ENCODE measurements at places on chromosomes 2 and 18. TPM values are rescaled to one million over a fixed set of nuclear protein-coding genes. Genes with fewer than 3 reads are reported as not detected.

DNA sequence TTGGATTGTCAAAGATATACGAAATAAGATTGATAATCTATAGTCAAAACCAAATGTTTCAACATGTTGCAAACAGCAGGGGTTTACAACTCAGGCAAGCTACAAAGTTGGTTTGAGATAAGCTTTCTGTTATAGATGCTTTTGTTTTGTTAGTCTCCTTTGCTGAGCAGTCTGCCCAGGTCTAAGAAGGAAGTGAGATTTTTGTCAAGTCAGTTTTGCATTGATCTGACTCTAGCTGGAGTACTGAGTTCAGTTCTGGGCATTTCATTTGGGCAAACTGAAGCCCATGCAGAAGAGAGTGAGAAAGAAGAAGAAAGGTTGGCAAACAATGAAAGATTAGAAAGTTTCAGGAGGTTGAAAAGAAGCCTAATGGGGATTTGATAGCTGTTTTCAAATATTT is 983.0 kb upstream of the SLC39A10 start:
- H3K4me1 ChIP-seq: no peaks in the 10 kb centered on the region
- H3K36me3 ChIP-seq: no peaks in the 10 kb centered on the region
- H3K27me3 ChIP-seq: peaks cover 2% of the 10 kb centered on the region
- H3K4me3 ChIP-seq: no peak overlapping the region
- DNase-seq: no peak

- no peaks in the 10 kb centered on the region for H3K27me3 ChIP-seq
- no peak for DNase-seq
- H3K4me3 ChIP-seq: no peak overlapping the region
- peaks cover 3% of the 10 kb centered on the region for H3K36me3 ChIP-seq
- H3K27ac ChIP-seq: no peak overlapping the region
These were observed 89.1 kb downstream of the CAMKMT start for GRCh38 chr2:44450806-44451205.

DNA sequence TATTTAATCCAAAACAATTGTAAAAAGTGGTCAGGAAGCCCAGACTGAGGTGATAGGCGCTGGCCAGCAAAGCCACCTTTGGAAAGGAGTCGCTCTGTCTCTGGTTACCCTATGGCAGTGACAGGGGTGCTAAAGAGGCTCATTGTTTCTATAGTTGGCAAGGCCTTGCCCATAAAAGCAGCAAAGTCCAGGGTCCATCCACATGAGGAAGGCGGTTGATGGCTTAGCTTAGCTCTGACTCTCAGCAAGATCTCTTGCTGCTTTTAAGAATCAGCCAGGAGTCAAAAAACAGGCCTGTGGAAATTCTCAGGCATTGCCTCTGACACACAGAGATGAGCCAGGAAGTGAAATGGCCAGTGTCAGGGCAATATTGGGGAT is 57.8 kb upstream of the CYP26B1 start:
- DNase-seq: no peak
- H3K27me3 ChIP-seq: no peaks in the 10 kb centered on the region
- H3K27ac ChIP-seq: no peak overlapping the region
- peaks cover 54% of the 10 kb centered on the region for H3K4me1 ChIP-seq

GRCh38 chr2:240893363-240893844 is 2.6 kb downstream of the MAB21L4 start:
- H3K4me3 ChIP-seq: peak overlapping the region; percentile 86
- no peaks in the 10 kb centered on the region for H3K27me3 ChIP-seq
- H3K27ac ChIP-seq: peak overlapping the region; percentile 85
- H3K4me1 ChIP-seq: peaks cover 6% of the 10 kb centered on the region
- no peaks in the 10 kb centered on the region for H3K36me3 ChIP-seq
- DNase-seq: no peak

GRCh38 chr18:76401498-76401897 is 93.5 kb downstream of the ZNF516 start:
- no peak overlapping the region for H3K27ac ChIP-seq
- H3K27me3 ChIP-seq: no peaks in the 10 kb centered on the region

GRCh38 chr2:54456612-54457322 is 640 bp downstream of the SPTBN1 start:
- H3K4me1 ChIP-seq: peaks cover 19% of the 10 kb centered on the region
- peaks cover 8% of the 10 kb centered on the region for H3K36me3 ChIP-seq
- peaks cover 35% of the 10 kb centered on the region for H3K27me3 ChIP-seq
- DNase-seq: peak; percentile 77
- peak overlapping the region; percentile 98 for H3K4me3 ChIP-seq

GRCh38 chr2:42392191-42392590 is 31.2 kb upstream of the COX7A2L start:
- H3K36me3 ChIP-seq: no peaks in the 10 kb centered on the region
- DNase-seq: peak; percentile 20
- H3K27me3 ChIP-seq: peaks cover 8% of the 10 kb centered on the region
- peaks cover 4% of the 10 kb centered on the region for H3K4me1 ChIP-seq
- H3K4me3 ChIP-seq: no peak overlapping the region

GRCh38 chr2:133791191-133791590 is 222.9 kb upstream of the NCKAP5 start:
- DNase-seq: no peak
- peaks cover 13% of the 10 kb centered on the region for H3K27me3 ChIP-seq
- no peak overlapping the region for H3K27ac ChIP-seq
- no peak overlapping the region for H3K4me3 ChIP-seq
- no peaks in the 10 kb centered on the region for H3K36me3 ChIP-seq

DNA sequence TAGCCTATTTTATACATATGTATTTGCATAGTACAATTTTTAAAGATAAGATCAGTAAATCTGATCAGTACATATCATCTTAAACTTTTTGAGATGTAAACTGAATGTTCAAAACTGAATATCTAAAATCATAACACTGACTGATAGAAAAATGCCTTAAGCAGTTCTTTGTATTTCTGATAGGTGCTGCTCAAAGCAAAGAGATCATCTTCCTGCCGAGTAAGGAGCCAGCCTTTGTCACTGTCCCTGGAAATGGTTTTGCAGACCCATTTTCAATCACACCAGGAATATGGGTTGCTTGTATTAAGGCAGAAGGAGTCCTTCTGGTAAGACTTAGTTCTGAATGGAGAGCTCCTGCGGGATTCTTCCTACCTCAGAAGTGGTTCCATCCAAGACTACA is 135.0 kb downstream of the LAMA3 start:
- no peaks in the 10 kb centered on the region for H3K4me1 ChIP-seq
- no peak overlapping the region for H3K4me3 ChIP-seq
- H3K36me3 ChIP-seq: no peaks in the 10 kb centered on the region
- no peak overlapping the region for H3K27ac ChIP-seq

DNA sequence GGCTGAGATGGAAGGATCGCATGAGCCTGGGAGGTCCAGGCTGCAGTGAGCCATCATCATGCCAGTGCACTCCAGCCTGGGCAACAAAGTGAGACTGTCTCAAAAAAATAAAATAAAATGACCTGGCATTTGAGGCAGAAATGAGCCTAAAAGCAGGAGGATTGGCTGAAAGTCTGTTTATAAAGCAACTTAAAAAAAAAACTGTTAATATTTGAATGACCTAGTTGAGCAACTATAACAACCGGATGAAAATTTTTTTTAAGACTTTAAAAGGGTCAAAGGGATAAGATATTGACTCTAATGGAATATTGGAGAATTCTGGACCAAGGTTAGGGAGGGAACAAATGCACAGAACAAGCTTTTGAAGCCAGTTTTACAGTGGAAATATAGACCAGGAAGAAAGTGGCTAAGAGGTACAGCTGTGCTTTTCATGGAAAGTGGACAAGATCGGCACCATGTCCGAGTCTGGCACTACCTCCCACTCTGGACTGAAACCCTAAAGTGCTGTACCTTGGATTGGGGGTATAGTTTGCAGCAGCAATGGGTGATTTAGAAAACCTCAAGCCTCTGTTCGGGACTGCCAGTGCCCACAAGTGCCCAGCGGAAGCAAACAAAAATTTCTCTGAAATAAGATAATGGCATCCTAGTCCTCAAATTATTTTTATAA is 33.2 kb upstream of the ELAC1 start:
- no peak overlapping the region for H3K4me3 ChIP-seq
- H3K4me1 ChIP-seq: no peaks in the 10 kb centered on the region
- H3K27me3 ChIP-seq: no peaks in the 10 kb centered on the region

GRCh38 chr2:126655500-126656430 is at the start of gene GYPC:
GYPC (plus strand) TSS chr2:126656158; CDS start chr2:126656264, 106 bp downstream.
- peaks cover under 1% of the 10 kb centered on the region for H3K36me3 ChIP-seq
- H3K27me3 ChIP-seq: peaks cover 9% of the 10 kb centered on the region
- H3K27ac ChIP-seq: peak within 1 kb of the TSS; percentile 80
- peaks cover 43% of the 10 kb centered on the region for H3K4me1 ChIP-seq
- DNase-seq: peak; percentile 58

- peak overlapping the region; percentile 15 for H3K4me3 ChIP-seq
- H3K27ac ChIP-seq: no peak overlapping the region
- DNase-seq: no peak
- H3K27me3 ChIP-seq: no peaks in the 10 kb centered on the region
These were observed 87.2 kb downstream of the BCL11A start for GRCh38 chr2:60466161-60466702.

DNA sequence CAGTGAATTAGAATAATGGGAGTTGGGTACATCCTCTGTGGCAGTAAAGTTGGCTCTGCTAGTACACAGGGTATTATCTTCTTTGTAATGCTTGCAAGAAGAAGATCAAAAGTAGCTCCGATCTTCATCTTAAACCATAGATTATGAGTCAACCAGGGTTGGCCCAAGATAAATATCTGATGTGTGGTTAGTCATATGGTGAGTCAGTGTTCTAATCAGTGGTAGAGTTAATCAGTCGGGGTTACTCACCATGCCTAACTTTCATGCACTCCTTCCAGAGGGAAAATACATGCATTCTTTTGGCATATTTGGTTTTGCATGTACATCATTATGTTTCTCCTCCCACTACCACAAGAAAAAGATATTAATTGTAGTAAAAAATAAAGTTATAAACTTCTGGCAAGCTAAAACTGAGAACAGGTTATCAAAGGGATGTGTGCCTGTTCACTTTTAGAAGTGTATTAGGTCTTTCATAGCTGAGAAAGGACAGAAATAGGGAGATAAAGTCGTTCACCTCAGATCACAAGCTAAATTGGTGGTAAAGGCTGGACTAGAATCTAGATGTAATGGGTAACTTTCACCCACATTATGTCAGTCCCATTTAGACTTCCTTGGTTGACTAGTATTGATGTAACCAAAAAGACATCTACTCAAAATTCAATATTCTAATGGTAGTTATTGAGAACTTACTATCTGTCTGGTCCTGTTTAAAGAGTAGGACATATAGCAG is 684.4 kb downstream of the IRS1 start:
- no peaks in the 10 kb centered on the region for H3K36me3 ChIP-seq
- H3K4me3 ChIP-seq: no peak overlapping the region
- no peak overlapping the region for H3K27ac ChIP-seq
- peaks cover 16% of the 10 kb centered on the region for H3K4me1 ChIP-seq
- no peaks in the 10 kb centered on the region for H3K27me3 ChIP-seq

DNA sequence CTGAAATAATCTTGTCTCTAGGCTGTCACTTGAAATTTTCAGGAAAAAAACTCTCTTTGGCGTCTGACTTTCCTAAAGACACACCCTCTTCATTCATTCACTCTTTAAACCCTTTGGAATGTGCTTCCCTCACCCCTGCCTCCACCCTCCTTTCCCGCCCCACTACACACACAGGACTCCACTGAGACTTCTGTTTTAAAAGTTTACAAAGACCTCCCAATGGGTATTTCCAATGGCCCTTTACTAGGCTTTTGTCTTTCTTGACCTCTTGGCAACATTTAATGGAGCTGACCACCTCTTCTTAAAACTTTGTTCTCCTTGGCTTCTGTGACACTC is 96.1 kb downstream of the RBMS1 start:
- H3K27me3 ChIP-seq: no peaks in the 10 kb centered on the region
- H3K4me1 ChIP-seq: peaks cover 5% of the 10 kb centered on the region
- H3K27ac ChIP-seq: no peak overlapping the region
- H3K36me3 ChIP-seq: peaks cover 10% of the 10 kb centered on the region
- no peak for DNase-seq
- H3K4me3 ChIP-seq: no peak overlapping the region

DNA sequence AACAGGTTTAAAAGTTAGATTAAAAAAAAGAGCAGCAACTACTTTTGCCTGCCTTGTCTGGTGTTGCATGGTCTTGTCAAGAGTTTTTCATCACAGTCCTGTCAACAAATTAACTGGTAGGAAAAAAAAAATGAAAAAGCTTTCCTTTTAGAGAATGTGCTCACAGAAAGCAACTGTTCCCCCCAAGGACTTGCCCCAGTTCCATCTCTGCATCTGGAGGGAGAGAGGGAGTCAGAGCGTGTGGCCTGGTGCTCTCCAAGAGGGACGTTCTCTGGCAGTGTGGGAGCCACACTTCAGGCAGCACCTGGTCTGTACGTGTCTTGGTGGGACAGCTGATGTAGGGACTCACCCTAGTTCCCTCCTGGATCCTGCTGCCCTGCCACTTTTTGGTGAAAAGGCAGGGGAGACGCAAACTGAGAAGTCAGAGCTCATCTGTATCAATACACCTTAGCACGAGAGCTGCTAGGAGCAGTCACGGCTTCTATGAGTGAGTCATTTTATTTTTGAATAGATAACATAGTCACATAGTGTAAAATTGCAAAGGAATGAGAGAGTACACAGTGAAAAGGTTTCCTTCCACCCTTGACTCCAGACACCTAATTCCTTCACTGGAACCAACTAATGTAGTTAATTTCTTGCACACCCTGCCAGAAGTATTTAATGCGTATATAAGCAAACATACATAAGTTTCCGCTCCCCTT is 172.5 kb upstream of the MGAT5 start:
- no peaks in the 10 kb centered on the region for H3K36me3 ChIP-seq
- H3K27ac ChIP-seq: no peak overlapping the region
- no peak overlapping the region for H3K4me3 ChIP-seq
- peaks cover 5% of the 10 kb centered on the region for H3K4me1 ChIP-seq

- H3K36me3 ChIP-seq: peaks cover 13% of the 10 kb centered on the region
- no peaks in the 10 kb centered on the region for H3K27me3 ChIP-seq
- no peak for DNase-seq
- no peak overlapping the region for H3K27ac ChIP-seq
- H3K4me3 ChIP-seq: no peak overlapping the region
- peaks cover 3% of the 10 kb centered on the region for H3K4me1 ChIP-seq
These were observed 21.2 kb downstream of the CAPG start for GRCh38 chr2:85388878-85389538.

GRCh38 chr2:163264341-163264740 is 425.8 kb upstream of the KCNH7 start:
- H3K4me3 ChIP-seq: no peak overlapping the region
- no peaks in the 10 kb centered on the region for H3K27me3 ChIP-seq
- no peak overlapping the region for H3K27ac ChIP-seq
- no peaks in the 10 kb centered on the region for H3K36me3 ChIP-seq
- peaks cover 4% of the 10 kb centered on the region for H3K4me1 ChIP-seq

DNA sequence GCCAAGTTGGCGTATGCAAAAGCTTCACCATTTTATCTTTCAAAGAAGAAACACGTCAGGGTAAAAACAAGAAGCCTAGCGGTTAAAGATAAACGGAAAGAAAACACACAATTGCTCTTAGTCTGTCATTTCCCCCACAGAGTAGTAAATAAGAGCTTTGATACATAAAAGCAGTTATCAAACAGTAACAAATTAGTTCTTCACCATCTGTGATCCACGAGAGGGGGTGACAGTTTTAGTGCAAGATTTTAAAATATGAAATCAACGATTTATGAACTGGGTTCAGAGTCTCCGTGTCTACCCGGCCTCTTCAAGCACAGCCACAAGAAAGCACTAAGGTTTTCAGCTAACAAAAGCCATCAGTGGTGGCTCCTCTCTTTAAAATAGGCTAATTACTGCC is 703.9 kb upstream of the ID2 start:
- no peak overlapping the region for H3K4me3 ChIP-seq
- H3K27ac ChIP-seq: no peak overlapping the region
- DNase-seq: no peak
- H3K4me1 ChIP-seq: peaks cover 6% of the 10 kb centered on the region
- peaks cover 4% of the 10 kb centered on the region for H3K27me3 ChIP-seq

The STARD6 gene
- total RNA-seq: not detected

The C2orf15 gene
- total RNA-seq: 5.6 TPM

The SERPINB4 gene
- 0.17 TPM for total RNA-seq

The SLC4A1AP gene
- total RNA-seq: 17.7 TPM

The LYPD6B gene
- 40.1 TPM for total RNA-seq

The MAIP1 gene
- total RNA-seq: 22.2 TPM

The DSC2 gene
- total RNA-seq: 352 TPM

The UGT1A4 gene
- not detected for total RNA-seq

The PHOSPHO2 gene
- total RNA-seq: 8.5 TPM

Measured in type B pancreatic cell (in vitro differentiated cells).